Progenitor cell of endocrine pancreas (in vitro differentiated cells): ENCODE measurements at places on chromosomes 16 and 17.

DNA sequence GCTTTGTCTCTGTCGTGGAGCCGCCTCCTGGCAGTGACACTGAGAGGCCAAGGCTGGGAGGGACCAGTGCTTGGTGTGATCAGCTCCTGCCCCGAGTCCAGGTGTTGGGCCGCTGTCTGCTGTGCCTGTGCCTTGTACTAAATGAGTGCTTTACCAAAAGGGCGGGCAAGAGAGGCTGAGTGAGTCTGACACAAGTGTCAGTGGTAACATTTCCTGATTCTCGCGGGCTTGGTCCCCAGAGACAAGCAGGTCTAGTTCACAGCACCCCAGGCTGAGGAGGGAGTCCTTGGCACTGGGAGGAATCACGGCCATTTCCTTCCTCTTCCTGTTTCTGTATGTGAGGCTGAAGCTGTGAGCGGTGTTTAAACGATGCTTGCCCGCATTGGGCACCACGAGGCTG, 30.2 kb downstream of the PLD6 start:
- DNase-seq: no peak

GRCh38 chr17:35568561-35568960, 7.9 kb upstream of the SLFN14 start:
- DNase-seq: no peak

GRCh38 chr17:77753246-77753645, 205.3 kb upstream of the TNRC6C start:
- no peak for DNase-seq

GRCh38 chr16:88428616-88429386, 24.3 kb upstream of the ZFPM1 start:
- DNase-seq: no peak

GRCh38 chr16:7304958-7305357, 27.7 kb upstream of the RBFOX1 start:
- no peak for DNase-seq

DNA sequence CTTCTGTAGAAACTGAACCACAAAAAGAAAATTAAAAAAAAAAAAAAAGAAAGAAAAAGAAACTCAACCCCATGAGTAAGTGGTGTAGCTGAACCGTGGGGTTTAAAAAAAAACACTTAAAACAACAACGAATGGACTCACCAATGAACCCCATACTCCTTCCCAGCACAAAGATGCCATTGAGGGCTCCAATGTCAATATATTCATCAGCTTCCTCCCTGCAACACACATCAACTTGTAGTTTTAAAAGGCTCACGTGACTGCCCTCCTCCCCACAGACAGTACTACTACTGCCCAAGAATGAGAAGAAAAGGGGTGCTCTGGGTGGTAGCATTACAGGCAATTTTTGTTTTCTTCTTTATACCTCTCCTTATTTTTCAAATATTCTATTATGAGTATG, 3.3 kb upstream of the KLHL11 start:
- no peak for DNase-seq

GRCh38 chr16:203246-203645, 23.0 kb downstream of the HBQ1 start:
- no peak for DNase-seq

GRCh38 chr17:7982173-7982572, 20.2 kb upstream of the GUCY2D start:
- DNase-seq: no peak

- no peak for DNase-seq
Measured at GRCh38 chr17:48800626-48801217, 16.3 kb downstream of the TTLL6 start.

DNA sequence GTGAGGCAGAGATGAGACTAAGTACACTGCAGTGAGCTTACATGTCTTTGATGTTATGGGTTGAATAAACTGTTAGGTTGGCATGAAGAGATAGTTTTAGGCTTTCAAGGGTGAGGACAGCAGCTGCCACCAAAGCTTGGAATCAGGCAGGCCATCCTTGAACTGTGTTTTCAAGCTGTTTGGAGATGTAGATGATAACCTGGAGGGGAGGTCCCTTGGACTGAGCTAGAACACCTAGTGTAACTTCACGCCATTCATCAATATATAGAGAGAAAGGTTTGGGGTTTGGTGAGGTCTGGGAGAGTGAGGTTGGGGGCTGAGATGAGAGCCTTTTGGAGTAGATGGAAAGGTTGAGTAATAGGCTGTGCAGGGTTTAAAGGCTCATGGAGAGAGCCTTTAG, 2447.0 kb downstream of the TP53TG3F start:
- no peak for DNase-seq

- DNase-seq: no peak
Measured at GRCh38 chr16:55033225-55034156, 102.8 kb downstream of the IRX5 start.

GRCh38 chr17:18362698-18363100, 651 bp downstream of the SHMT1 start:
- no peak for DNase-seq

- no peak for DNase-seq
Measured at GRCh38 chr17:76432712-76433336, 20.1 kb downstream of the UBE2O start.

GRCh38 chr17:68820825-68821481, 134.2 kb downstream of the ABCA8 start:
- no peak for DNase-seq
